Activated CD4-positive, alpha-beta T cell treated with anti-CD3 and anti-CD28 coated beads for 4 hours (primary cell): ENCODE measurements at places on chromosomes 3 and 15.

GRCh38 chr15:56838085-56838484, 80.4 kb upstream of the TCF12 start:
- DNase-seq: no peak

DNA sequence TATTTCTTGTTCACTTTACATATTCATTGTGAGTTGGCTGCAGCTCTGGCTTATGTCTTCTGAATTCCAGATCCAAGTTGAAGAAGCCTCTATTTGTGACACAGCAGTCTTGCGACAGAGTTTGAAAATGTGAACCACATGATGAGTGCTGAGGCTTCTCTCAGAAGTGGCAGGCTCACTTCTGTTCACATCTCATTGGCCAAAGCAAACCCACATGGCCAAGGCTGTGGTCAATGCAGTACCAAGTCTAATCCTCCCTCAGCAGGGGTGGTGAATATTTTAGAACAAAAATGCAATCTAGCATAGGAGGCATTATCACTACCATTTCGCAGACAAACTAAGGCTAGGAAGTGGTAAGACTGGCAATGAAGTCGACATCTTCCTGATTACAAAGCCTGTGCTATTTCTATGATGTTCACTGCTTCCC, 45.2 kb downstream of the CDCP1 start:
- DNase-seq: no peak

DNA sequence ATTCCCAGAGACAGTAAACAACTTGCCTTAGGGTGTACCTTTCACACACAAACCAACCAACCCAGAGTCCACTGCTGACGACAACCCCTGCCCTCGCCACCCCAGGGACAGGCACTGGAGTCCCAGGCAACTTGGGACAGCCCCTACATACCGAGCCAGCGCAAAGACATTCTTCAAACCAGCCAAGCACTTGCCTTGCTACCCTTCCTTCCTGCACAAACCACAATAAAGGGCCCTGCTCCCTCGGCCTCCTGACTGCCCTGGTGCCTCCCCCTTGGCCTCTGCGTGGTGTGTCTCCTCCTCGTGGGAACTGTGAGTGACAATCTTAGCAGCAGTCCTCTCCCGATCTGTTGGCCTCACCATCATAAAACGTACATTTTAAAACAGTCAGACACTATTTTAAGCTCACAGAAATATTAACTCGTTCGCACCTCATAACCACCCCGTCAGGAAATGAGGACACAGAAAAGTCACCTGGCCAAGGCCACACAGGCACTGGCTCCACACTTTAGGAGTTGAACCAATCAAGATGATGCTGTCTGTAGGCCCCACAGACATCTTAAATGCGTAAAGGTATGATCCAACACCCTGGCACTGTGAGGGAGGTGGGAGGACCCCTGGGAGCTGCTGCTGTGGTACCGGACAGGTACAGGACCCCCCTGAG, 113.8 kb downstream of the ADCY5 start:
- DNase-seq: no peak

DNA sequence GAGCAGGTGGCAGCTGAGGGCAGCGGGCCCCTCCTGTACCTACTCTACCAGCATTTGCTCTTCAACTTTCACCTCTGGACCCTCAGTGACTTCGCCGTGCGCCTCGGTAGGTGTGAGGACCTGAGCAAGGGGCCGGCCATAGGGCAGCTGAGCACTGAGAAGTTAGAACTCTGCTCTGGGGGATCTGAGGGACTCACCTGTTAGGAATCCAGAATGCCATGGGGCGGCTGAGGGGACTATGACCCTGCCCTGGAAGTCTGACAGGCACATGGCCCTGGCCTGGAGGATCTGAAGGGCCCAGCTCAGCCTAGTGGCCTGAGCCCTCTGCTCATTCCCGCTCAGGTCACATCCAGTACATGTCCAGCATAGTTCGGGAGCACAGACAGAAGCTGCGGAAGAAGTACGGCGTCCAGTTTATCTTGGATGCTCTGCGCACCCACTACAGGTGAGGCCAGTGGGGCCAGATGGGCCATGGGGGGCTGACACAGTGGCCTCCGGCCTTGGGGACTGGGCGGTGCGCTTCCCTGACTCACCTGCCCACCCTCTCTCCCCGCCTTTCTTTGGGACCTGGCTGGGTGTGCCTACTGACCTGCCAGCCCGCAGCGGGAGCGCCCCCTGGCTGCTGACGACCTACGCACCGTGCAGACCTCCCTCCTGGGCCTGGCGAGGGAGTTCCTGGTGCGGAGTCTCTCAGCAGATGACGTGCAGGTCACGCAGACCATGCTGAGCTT, 18.8 kb downstream of the NBEAL2 start:
- DNase-seq: peak; percentile 78

- no peak for DNase-seq
These were observed 40.3 kb downstream of the EIF4E3 start for GRCh38 chr3:71684757-71685386.

DNA sequence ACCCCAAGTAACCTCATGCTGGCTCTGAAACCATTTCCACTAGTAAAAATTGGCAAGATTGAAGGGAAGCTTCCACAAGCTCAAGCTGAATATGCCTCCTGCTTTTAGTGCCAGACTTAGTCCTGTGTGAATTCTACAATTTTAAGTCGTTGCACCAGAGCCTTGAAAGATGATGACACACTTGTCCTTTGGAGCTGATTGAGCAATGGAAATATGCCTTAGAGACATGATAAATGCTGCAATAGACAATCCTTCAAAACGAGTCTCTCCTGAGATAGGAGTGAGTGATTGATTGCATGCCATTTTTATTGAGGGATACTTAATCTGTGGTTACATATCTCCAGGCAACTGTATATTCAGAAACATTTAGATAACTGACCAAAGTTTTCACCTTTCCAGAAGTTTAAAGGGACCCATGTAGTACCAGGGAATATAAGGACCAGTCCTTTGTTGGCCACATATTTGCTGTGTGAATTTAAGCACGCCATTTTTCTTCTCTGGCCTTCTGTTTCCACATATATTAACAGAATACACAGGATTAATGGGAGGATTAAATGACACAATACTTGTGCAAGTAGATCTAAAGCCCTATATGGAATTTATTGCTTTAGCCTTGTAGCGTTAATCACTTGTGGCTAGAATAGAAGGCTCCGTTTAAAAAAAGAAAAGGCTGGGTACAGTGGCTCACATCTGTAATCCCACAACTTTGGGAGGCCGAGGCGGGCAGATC, 65.1 kb downstream of the PPARG start:
- no peak for DNase-seq
